Glomerular endothelial cell (primary cell): ENCODE measurements at places on chromosomes 5 and 9. TPM values are rescaled to one million over a fixed set of nuclear protein-coding genes. Genes with fewer than 3 reads are reported as not detected.

DNA sequence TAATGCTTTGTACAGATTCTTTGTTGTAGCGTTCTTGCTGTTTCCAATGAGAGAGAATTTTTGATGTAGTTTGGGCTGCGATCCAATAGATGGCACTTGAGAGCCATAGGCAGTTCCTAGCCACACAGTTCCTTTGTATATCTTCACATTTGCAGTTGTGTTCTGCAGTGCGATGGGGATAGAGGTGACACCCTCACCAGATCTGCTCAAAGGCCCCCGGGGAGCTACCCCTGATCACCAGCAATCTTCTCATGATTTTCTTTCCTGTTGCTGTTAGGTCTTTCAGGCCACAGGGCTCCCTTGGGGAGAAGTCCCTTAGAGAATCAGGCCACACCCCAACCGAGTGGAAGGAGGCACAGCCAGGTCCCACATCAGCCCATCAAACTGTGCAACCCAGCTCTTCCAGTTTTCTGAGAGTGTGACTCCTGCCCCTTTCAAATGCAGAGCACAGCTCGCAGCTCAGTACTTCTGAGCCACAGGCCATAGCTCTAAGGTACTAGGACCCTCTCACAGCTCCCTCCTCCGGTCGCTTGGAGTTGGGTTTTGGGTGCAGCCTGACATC lies 353.7 kb downstream of the SLCO4C1 start:
- DNase-seq: peak; percentile 9

GRCh38 chr9:87035879-87036278 lies 88.6 kb upstream of the GAS1 start:
- DNase-seq: no peak

- DNase-seq: no peak
Observed at GRCh38 chr5:50727149-50727496, 60.7 kb downstream of the PARP8 start.

The CLIC3 gene
- total RNA-seq: 0.29 and 2.3 TPM in 2 replicates

DNA sequence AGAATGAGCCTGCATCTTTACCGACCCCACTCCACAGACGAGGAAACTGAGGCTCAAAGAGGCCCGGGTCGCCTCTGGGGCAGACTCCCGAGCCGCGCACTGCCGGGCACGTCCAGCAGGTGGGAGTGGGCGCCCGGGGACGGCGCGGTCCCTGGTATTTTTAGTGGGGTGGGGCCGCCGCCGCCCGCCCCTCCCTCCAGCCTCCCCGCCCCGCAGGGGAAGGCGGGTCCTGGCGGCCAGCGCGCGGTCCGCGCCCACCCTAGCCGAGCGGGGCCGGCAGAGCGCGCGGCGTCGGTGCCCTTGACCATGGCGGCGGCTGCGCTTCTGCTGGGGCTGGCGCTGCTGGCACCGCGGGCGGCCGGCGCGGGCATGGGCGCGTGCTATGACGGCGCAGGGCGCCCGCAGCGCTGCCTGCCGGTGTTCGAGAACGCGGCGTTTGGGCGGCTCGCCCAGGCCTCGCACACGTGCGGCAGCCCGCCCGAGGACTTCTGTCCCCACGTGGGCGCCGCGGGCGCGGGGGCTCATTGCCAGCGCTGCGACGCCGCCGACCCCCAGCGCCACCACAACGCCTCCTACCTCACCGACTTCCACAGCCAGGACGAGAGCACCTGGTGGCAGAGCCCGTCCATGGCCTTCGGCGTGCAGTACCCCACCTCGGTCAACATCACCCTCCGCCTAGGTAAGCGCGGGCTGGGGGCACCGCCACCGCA lies at the start of gene LAMC3:
Gene LAMC3 (plus strand): TSS at position 266 of the 710 bp plus-strand sequence. CDS start 41 bp downstream, at position 307.
- DNase-seq: no peak

The FAM221B gene
- not detected in 2 replicates for total RNA-seq
